ENCODE measurements at places on chromosomes 7 and 10.

DNA sequence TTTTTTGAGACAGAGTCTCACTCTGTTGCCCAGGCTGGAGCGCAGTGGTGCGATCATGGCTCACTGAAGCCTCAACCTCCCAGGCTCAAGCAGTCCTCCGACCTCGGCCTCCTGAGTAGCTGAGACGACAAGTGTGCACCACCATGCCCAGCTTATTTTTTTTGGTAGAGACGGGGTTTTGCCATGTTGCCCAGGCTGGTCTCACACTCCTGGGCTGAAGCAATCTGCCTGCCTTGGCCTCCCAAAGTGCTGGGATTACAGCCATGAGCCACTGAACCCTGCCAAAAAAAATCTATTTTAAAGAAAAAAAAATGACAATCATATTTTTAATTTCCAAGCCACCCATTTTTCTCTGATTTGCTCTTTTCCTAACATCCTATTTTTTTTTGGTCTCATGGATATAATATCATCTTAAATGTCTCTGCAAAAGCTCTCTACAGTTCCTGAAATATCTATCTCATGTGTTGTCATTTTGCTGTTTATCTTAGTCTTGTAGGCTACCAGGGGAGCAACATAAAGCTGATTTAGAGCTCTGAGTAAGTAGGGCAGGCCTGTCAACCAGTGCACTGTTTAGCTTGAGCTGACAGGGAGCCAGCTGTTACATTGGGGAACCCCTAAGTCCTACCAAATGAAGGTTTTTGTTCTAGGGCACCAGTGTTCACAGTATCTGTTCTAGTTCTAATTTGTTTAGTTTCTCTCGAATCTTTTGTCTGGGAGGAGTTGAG lies 29.9 kb upstream of the HBP1 start:
- DNase-seq: no peak

DNA sequence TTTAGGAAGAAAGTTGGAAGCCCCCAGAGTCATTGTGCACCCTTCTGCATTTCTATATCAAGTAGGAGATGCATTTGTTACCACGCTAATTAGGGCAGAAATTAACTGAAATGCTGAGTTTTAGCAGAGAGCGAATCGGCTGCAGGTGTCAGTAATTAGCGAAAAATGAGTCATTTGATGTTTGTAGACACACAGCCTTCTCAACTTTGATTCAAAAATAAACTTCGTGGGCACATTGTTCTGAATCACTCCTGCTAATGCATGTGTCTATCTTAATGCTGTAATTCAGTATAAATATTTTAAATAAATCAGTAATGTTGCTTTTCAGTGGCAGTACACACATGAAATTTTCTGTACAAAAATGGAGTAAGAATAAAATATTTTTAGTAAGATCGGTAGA lies 109.5 kb upstream of the CARD11 start:
- DNase-seq: no peak

GRCh38 chr10:121096617-121097431 lies 245.7 kb downstream of the WDR11 start:
- no peak for DNase-seq

- no peak for DNase-seq
Measured at GRCh38 chr10:84204122-84204521, 9.8 kb downstream of the CDHR1 start.

DNA sequence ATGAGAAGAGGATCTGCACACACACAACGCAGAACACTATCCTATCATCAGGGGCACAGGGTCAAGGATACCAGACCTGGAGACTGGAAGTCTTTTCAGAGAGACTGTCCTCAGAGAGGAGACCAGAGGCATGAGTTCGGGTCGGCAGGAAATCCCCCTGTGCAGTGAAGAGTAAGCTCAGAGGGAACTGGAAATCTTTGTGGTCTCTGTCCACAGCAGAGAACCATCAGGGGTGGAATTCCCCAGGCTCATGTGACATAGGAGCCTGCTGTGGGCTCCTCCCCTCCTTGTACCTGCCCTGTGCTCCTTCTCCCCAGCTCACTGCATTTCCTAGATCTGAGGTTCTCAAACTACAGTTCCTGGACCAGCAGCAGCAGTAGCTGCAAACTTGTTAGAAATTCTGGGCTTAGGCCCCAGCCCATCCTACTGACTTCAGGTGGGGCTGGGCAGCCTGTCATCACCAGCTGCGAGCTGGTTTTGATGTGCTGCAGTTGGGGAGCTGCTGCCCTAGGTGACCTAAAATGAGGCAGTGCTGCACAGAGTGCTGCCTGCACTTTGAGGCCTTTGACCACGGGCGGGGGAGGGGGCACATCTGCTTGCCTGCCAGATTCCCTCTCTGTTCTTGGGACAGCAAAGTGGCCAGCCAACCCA lies 2.4 kb downstream of the ZMIZ2 start:
- DNase-seq: no peak

GRCh38 chr7:84076219-84076618 lies 118.4 kb downstream of the SEMA3A start:
- DNase-seq: no peak

DNA sequence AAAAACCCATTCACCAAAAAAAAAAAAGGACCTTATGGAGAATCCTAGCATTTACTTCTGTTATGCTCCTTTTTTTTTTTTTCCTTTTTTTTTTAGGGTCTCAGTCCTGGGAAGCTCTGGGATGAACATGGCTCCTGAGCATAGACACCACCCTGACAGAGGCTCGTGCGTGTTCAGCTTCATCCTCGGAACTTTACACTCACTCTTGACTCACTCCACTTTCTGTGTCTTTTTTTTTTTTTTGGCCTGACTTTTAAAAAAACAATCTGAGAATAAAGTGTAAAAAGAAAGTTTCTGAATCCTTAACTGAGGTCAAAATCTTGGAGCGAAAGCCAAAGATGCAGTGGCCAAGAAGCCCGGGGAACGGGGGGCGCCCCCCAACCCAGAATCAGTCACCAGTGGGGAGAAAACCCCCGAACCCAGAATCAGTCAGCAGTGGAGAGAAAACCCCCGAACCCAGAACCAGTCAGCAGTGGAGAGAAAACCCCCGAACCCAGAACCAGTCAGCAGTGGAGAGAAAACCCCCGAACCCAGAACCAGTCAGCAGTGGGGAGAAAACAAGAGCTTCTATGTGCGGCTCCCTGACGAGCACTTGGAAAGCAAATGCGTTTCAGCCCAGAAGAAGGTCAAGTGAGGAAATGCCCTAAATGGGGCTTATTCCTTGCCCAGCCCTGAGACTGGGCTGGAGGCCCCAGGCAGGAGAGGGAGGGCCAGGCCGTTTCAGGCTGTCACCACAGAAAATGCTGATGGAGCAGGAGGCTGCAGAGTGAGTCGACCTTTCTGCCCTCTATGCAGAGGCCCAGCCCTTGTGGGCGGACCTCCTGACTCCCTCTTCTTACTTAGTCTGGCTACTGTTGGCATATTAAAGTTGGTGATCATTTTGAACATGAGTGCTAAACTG lies 19.0 kb upstream of the PFKP start:
- no peak for DNase-seq
